ENCODE measurements at places on chromosomes 7 and 10. TPM values are rescaled to one million over a fixed set of nuclear protein-coding genes. Genes with fewer than 3 reads are reported as not detected.

DNA sequence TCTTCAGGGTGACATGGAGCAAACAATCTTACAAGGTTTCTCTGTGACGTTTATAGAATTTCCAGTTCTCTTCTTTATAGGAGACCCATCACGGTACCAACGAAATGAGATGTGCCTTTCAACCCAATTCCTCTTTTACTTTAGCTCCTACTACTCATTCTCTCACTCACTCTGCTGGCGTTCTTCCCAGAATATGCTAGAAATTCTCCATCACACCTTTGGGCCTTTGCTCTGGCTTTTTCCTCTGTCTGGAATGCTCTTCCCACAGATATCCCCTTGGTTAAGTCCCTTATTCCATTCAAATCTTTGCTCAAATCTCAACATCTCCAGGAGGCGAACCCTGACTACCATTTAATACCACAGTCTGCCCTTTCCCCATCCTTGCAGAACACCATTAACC lies 39.0 kb downstream of the SEMA3C start:
- no peak for DNase-seq

- no peak for DNase-seq
Observed at GRCh38 chr7:18900236-18900635, 217.2 kb downstream of the TWIST1 start.

DNA sequence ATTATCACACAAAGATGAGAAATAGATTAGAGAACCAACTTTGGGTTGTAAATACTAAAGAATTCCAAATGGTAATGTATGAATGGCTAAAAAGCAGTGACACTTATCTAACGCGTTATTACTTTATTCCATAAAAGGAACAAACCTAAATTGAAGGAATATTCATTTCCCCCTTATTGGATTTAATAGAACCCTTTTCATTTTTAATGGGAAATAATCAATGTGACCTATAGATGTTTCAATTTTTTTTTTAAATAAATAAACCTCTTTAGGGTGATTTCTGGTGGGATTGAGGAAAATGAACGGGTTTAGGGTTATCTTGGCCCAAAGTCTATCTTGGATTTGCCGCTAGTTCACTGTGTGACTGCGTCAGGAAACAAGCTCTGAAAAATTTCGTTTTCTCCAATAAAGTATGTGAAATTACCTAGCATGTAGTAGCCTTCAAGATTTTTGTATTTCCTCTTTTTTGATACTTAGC lies 1.9 kb upstream of the ACBD5 start:
- DNase-seq = no peak

DNA sequence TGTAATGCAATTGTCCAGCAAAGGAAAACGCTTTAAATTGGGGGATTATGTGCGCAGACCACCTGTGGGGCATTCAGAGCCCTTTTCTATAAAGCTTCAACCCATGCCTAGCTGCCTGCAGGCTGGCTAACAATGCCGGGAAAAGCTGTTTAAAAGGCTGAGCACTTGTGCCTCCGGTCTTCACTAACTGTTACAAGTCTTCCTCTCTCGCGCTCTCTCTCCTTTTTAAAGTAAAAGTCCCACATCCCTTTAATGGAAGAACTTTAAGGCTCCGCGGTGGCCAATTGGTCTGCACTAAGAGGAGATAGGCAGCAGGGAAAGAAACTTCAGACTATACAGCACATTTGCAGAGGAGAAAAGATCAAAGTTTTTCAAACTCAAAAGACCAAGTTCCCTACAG lies 4.6 kb downstream of the FZD8 start:
- DNase-seq = no peak

DNA sequence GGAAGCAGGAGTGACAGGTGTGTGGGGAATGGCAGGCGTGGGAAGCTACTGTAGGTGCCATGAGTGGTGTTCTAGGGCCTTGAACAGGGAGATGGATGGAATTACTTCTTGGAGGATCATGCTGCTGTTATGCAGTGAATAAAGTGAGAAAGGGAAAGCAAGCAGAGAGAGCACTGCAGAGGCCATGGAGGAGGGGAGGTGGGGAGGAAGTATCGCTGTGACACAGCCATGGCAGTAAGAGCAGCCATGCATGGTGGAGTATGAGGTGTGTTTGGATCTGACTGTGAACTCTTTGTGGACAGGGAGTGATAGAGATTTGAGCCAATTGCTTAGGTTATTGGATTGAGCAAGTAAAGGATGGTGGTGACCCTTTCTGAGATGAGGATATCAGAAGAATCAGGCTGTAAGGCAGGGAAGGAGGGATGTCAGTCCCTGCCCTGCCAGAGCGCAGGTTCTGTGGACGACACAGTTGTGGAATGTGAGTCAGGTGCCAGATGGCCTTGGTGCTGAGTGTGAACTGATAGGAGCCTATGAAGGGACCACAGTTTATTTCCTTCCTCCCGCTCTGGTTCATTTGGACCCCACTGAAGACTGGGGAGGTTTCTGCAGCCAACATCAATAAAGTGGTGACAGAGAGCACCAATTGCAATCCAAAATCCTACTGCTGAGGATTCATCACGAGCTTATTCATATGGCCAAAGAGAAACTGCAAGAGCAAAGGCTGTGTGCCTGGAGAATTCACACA lies 105.5 kb upstream of the TMEM72 start:
- DNase-seq = no peak

- no peak for DNase-seq
Observed at GRCh38 chr10:45500798-45501197, 126.8 kb downstream of the ALOX5 start.

DNA sequence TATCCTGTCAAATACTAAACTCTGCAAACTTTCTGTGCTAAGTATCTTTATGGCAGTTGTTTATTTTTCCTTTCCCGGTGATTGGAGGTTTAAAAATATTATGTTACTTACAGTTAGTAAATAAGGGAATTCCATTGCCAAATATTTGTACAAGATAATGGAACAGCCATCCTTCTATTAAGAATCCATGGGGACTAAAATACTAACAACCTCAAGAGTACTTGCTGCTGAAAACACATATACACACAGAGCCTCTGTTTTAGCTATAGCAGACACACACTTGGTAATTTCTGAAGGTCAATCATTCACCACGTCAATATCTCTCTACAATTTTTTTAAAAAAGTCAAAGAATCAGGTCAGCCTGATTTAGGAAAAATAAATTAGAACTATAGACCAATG lies 32.4 kb downstream of the TSPAN12 start:
- no peak for DNase-seq

- no peak for DNase-seq
Observed at GRCh38 chr10:101720606-101721230, 25.7 kb upstream of the FBXW4 start.

DNA sequence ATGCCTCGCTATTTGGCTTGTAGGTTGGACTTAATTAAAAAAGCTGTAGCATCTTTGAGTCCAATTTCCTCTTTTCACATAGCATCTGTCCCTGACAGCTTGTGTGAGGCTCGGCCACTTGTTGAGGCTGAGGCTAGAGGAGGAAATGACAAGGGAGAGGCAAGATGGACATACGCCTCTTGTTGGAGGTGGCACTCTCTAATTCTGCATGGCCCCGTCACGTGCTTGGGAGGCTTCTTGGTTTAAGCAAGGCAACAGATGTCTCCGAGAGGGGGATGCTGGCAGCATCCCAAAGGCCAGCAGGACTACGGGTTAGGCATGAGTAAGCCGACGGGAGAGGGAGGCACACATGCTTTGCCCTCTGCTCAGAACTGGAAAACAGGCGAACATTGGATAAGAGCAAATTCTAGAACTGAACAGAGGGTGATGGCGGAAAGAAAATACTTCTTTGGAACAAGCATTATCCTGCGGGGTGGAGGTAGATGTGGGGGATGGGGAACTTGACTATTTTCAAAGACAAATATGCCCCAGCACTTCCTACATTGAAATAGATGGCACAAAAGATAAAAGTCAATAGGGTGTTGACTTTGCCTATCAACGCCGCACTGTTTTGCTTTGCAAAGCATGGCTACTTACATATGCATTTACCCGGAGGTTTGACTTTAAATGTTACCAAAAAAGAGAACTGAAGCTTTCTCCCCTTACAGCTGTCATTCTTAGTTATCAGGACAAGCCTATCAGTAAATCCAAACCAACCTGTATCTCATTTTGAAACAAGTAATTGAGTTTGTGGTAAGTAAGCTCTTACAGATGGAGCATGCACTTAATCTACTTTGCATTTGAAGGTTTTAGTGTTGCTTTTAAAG lies 94.8 kb downstream of the CHN2 start:
- DNase-seq = no peak

GRCh38 chr7:97024209-97025129 lies at the start of gene DLX5:
Gene DLX5 (minus strand): TSS chr7:97024831. CDS start chr7:97024623, 208 bp downstream.
- no peak for DNase-seq

DNA sequence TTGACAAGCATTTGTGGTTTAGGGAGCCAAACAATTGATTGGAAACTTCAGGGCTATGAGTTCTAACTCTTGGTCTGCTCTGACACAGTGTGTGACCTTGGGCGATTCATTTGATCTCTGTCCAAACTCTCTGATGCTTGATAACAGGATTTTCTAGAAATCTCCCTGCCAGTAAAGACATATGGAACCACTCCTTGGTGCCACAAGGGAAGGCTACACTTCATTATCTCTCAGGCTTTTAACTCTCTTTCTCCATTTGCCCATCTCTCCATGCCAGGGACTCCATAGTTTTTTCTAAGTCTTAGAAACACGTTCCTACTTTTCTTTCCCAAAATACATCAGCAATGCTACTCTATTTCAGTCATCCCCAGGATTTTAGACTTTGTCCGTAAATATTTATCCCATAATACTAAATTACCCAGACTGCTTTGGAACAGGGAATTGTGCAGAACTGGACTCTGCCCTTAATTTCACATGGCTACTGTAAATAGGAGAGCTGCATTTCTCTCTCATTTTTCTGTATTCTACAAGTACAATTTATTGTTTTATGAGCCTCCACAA lies 488.2 kb downstream of the SUGCT start:
- no peak for DNase-seq

DNA sequence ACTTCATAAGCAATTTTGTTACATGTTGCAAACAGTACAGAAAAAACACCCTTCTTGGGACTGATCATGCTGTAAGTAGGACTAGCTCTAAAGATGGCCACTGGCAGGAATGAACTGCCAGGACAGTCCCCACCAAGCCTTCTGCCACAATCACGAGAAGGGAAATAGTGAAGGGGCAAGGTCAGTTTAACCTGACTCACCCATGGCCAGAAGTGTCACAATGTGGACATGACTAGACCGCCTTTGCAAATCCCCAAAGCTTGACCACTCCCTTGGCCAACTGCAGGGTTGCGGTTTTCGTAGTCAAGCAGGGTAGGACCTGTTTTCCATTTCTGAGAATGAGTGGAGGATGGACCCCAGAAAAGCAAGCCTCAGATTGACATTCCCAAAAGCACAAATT lies 19.4 kb upstream of the FRAT2 start:
- no peak for DNase-seq

DNA sequence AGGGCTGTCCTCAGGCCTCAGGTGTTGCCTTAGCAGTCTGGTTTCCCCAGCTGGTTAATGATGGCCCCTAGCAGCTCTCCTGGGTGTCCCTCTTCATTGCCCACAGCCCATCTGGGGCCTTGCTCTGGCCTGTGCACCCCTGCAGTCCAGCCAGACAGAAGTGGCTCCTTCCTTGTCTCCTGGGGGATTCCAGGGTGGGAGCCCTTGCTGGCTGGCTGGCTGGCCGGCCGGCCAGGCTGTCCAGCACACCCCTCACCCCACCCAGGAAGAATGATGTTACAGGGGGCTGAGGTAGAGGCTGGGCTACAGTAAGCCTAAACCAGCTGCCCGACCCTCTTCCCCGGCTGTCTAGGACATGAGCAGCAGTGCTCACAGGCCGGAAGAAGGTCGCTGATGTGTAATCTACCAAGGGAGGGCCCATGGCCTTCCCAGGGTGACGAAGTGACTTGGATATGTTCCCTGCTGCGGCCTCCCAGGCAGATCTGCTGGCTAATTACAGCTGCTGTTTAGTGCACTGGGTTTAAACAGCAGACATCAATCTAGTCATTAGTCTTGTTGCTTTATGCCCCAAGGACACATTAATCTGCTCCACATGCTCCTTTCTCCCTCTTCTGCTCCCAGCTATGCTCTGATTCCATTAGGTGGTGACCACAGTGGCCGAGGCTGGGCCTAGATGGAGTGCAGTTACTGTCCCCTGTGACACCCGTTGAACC lies 53.8 kb upstream of the LRRC4 start:
- DNase-seq = no peak

DNA sequence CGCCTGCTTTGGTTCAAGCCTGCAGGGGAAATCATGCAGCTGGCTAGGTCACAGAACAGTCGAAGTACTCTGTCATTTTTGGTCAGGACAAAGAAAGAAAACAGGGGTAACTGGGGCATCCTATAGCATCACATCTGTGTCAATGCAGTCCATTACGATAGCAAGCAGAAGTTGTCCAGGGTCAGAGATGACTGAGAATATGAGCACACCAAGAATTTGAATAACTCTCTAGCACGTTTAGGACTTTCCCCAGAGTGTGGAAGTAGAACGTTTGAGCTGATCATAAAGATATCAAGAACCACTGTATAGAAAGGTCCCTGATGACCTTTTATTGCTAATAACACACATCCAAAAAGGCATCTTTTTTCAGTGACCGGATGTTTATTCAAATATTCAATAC lies 12.7 kb upstream of the HECW1 start:
- no peak for DNase-seq

GRCh38 chr7:116812860-116813259 lies 49.5 kb upstream of the CAPZA2 start:
- DNase-seq = peak; percentile 100

- no peak for DNase-seq
Observed at GRCh38 chr10:90245623-90246022, 544.2 kb downstream of the KIF20B start.

DNA sequence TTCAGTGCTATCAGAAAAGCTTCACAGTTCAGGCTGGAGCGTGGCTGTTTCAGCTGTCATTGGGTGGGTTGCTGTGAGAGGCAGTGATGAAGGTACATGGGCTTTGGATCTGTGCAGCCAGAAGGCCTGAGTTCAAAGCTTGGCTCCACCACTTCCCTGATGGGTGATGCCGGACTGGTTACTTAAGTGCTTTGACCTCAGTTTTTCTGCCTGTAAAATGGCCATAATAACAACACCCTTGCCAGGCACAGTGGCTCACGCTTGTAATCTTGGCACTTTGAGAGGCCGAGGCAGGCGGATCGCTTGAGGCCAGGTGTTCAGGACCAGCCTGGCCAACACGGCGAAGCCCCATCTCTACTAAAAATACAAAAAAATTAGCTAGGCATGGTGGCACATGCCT lies 10.4 kb upstream of the IFT22 start:
- no peak for DNase-seq

GRCh38 chr10:107733328-107734130 lies 569.0 kb upstream of the SORCS1 start:
- DNase-seq = no peak

GRCh38 chr10:94383530-94383929 lies 18.8 kb upstream of the TBC1D12 start:
- no peak for DNase-seq

The AS3MT gene
- 10.7 TPM for total RNA-seq

The GALNT17 gene
- 0.12 TPM for total RNA-seq

The INPP5A gene
- total RNA-seq = 40.8 TPM

The HMX2 gene
- not detected for total RNA-seq

The IFIT3 gene
- total RNA-seq = 5.3 TPM

The CHN2 gene
- 5.1 TPM for total RNA-seq

The VPS41 gene
- 22.7 TPM for total RNA-seq

The FAM131B gene
- total RNA-seq = 1.5 TPM

The CYP26C1 gene
- total RNA-seq = 0.43 TPM

The AGMO gene
- total RNA-seq = not detected

The CPA2 gene
- 0.14 TPM for total RNA-seq

The ADAP1 gene
- 3.9 TPM for total RNA-seq

The CLEC5A gene
- total RNA-seq = not detected

The NOS3 gene
- 1.2 TPM for total RNA-seq

The PAX4 gene
- not detected for total RNA-seq

The TMEM213 gene
- total RNA-seq = not detected

The ZNF239 gene
- total RNA-seq = 8.5 TPM

The PCGF5 gene
- 27.4 TPM for total RNA-seq

The SUN3 gene
- not detected for total RNA-seq

The CPA4 gene
- total RNA-seq = 19.6 TPM

The GPR26 gene
- not detected for total RNA-seq

The SPDYE16 gene
- total RNA-seq = not detected
